ENCODE measurements at places on chromosomes 13 and 19. TPM values are rescaled to one million over a fixed set of nuclear protein-coding genes. Genes with fewer than 3 reads are reported as not detected.

ITGBL1 gene
- not detected for total RNA-seq

RNF113B gene
- not detected for total RNA-seq

ZNF285 gene
- 0.22 TPM for total RNA-seq

CGB7 gene
- not detected for total RNA-seq

LMTK3 gene
- total RNA-seq = 15.6 TPM

RPL36 gene
- 1,509 TPM for total RNA-seq

PPM1N gene
- 3.3 TPM for total RNA-seq

KLK13 gene
- not detected for total RNA-seq

FAM83E gene
- total RNA-seq = 2.6 TPM

- H3K4me1 ChIP-seq = no peaks in the 10 kb centered on the region
- no peak overlapping the region for H3K27ac ChIP-seq
- H3K36me3 ChIP-seq = peaks cover 17% of the 10 kb centered on the region
- H3K4me3 ChIP-seq = no peak overlapping the region
- no peak for DNase-seq
These were observed 18.9 kb downstream of the ZNF563 start for GRCh38 chr19:12314553-12314952.

GRCh38 chr13:24670961-24671381 is 9.2 kb upstream of the ATP12A start:
- no peaks in the 10 kb centered on the region for H3K27me3 ChIP-seq
- H3K27ac ChIP-seq = no peak overlapping the region
- H3K4me1 ChIP-seq = peaks cover 4% of the 10 kb centered on the region
- H3K36me3 ChIP-seq = no peaks in the 10 kb centered on the region
- H3K4me3 ChIP-seq = peak overlapping the region; percentile 17
- DNase-seq = no peak

GRCh38 chr19:53357821-53358581 is 7.5 kb upstream of the ZNF525 start:
- no peaks in the 10 kb centered on the region for H3K36me3 ChIP-seq
- H3K27me3 ChIP-seq = no peaks in the 10 kb centered on the region
- no peaks in the 10 kb centered on the region for H3K4me1 ChIP-seq
- no peak for DNase-seq

- H3K27ac ChIP-seq = no peak overlapping the region
- no peaks in the 10 kb centered on the region for H3K36me3 ChIP-seq
- peaks cover 25% of the 10 kb centered on the region for H3K27me3 ChIP-seq
These were observed 9.8 kb downstream of the LRRC4B start for GRCh38 chr19:50558449-50558848.

DNA sequence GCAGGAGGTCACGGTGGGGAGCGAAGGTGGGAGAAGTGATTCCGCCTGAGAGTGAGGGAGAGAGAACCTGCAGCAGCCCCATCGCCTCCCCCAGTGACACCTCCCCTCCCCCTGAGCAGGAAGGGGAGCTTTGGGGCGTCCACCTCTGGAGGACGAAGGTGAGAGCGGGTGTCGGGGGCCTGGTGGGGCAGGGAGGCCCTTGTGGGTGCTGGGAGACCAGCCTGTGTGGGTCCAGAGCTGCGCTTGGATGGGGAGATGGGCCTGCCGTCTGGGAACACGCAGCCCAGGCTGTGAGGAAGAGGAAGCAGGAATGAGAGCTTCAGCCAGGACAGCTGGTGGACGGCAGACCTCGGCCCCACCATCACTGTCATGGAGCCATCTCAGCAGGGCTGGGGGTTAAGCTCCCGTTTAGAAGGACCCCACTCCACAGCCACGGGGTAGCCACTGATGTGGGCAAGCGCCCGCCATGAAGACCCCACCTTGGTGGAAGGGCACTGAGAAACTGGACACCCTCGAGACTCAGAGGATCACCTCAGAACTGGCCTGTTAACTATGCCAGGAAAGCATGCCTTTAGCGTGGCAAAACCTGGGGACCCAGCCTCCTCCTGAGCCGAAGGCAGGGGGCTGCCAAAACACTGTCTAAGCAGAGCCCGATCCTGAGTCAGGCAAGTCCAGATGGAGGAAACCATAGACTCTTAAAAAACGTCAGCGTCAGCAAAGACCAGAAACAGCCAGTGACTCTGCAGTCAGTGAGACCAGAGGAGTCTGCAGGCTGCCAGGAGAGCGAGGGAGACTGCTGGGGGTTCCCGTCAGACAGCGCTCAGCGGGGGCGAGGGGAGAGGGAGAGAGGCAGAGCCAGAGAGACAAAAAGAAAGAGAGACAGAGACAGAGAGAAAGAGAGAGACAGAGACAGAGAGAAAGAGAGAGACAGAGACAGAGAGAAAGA is 6.4 kb upstream of the PROZ start:
- DNase-seq = no peak
- H3K4me1 ChIP-seq = peaks cover 30% of the 10 kb centered on the region
- no peaks in the 10 kb centered on the region for H3K27me3 ChIP-seq

- H3K4me3 ChIP-seq = no peak overlapping the region
- no peaks in the 10 kb centered on the region for H3K36me3 ChIP-seq
- H3K27ac ChIP-seq = no peak overlapping the region
- no peaks in the 10 kb centered on the region for H3K27me3 ChIP-seq
- DNase-seq = no peak
These were observed 7.5 kb upstream of the WDFY2 start for GRCh38 chr13:51576754-51577153.

- H3K4me3 ChIP-seq = no peak overlapping the region
- DNase-seq = no peak
- no peaks in the 10 kb centered on the region for H3K4me1 ChIP-seq
- H3K36me3 ChIP-seq = no peaks in the 10 kb centered on the region
These were observed 96.4 kb upstream of the STARD13 start for GRCh38 chr13:33381906-33382305.

All from CD4-positive, alpha-beta T cell (primary cell).